SJCRH30 (cell line): ENCODE measurements at places on chromosomes 4 and X. TPM values are rescaled to one million over a fixed set of nuclear protein-coding genes. Genes with fewer than 3 reads are reported as not detected.

PLS3 gene
- total RNA-seq = 412 and 427 TPM in 2 replicates

DNA sequence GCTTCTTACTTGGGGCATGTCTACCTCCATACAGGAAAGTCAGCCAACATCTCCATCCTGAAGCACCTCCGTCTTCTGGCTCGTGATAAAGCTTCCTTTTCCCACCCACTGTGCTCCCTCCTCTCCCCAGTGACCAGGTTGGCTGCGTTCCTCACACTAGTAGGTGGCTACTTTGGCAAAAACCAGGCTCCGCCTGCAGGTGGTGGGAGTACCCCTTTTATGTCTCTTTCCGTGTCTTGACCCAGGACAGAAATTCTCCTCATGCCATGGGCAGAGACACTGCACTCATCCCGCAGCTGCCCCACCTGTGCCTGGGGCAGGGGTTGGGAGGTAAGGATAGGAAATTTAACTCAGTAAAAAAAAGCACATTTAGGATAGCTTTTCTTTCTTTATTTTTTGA, 50.9 kb downstream of the ENPP6 start:
- DNase-seq = no peak

DNA sequence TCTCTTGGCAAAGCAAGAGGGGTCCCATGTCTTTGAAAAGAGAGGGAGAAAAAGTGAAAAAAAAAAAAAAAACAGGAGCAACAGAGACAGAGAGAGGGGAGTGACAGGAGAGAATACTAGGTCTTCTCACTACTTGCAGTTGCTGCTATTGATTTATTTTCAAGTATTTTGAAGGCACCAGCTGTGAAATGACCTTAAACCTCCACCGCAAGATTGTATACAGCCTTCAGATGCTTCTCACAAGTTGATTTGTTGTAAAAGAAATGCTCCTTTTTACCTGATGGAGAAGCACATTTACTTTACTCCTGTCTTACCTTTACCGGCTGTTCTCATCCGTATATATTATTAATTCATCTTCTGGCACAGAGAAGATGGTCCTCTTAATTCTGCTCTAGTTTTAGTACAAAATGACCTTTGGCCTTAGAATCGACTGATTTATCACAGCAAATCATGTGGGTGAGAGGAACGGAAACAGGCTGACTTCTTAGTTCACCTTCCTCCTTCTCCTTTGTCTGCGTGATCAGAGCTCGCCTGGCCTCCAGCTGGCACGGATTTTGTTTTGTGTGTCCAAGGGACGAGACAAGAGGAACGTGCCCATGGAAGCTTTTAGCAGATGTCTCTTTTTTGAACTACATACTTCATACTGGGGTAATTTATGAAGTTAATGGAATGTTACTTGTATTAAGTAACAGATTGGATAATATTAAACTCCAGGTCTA, 82.4 kb upstream of the PACRGL start:
- DNase-seq = no peak

DNA sequence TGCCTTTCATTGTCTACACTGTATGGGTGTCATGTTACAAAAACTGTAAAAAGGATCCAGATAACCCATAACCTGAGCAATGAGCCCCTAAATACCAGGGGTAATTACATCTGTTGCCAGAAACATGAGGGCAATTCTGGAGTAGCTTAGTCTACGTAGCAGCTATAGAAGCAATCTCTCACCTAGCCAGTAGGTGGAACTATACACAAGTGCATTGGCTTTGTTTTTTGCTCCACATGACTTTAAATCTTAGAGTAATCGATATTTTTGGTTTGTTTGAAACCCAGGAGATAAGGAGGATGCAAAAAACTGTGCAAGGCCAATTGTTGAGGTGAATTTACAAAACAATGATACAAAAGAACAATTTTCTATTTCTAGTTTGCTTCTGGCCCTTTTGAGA, 57.5 kb downstream of the GPR82 start:
- DNase-seq = peak; percentile 49

DNA sequence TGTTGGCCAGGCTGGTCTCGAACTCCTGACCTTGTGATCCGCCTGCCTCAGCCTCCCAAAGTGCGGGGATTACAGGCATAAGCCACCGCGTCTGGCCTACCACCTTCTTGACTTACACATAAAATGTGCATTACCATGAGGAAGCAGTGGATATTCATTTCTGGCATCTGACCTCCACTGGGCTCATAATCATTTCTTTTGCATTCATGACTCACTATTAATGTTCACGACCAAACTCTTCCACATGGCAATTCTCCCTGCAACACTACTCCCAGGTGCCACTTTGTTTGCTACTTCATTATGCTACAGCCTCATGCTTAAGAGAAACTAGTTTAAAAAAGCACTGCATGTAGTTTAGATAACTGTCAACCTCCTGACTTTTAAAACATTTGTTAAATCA, 22.7 kb downstream of the RASGEF1B start:
- no peak for DNase-seq

GRCh38 chr4:24745172-24745895, 50.0 kb upstream of the SOD3 start:
- DNase-seq = no peak

DNA sequence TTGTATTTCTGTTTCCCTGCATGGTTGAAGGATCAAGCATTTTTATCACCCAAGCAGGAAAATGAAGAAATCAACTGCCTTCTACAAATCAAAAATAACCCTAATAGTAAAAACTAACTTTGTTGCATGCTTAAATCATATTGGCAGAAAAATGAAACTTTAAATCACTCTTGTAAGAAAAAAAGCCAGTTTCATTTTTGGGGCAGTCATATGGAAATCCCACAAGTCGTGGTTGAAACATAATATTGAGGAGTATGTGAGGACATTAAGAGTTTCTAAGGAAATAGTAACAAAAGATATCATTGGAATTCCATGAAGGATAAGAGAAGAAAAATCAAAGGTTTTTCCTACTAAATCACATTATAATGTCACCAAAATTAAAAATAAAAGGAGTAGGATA, 8.4 kb downstream of the TEC start:
- no peak for DNase-seq

DNA sequence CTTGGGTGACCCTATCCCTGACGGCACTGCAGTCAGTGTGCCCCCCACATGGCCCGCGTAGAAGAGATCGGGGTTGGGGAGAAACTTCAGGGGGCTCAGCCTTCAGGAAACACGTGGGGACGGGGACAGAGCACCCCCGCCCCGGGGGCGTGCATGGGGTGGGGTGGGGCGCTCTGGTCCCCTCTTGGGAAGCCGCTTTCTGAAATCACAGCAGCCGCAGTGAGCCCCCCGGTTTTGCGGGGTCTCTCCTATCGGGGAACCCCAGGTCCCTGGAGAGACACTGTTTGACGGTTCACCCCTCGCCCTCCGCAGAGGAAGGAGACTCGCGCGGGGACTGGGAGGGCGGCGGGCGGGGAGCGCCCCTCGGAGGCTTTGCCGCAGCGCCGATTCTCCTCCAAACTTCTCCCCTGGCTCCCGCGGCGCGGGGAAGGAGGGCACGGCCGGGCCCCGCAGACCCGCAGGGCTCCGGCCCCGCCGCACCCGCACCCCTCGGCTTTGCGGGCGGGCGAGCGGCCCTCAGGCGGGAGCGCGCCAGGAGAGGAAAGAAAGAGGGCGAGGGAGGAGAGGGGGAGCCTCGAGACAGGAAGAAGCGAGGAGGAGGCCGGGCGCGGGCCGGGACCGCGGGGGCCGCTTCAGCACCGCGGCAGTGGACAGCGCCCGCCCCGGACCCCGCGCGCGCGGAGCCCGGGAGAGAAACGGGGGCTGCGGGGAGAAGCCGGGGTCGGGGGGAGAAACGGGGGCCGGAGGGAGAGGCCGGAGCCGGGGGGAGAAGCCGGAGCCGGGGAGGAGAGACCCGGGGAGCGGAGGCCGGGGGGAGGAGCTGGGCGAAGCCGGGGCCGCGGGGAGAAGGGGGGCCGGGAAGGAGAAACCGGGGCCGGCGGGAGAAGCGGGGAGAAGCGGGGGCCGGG, 612 bp downstream of the CPLX1 start:
- no peak for DNase-seq

DNA sequence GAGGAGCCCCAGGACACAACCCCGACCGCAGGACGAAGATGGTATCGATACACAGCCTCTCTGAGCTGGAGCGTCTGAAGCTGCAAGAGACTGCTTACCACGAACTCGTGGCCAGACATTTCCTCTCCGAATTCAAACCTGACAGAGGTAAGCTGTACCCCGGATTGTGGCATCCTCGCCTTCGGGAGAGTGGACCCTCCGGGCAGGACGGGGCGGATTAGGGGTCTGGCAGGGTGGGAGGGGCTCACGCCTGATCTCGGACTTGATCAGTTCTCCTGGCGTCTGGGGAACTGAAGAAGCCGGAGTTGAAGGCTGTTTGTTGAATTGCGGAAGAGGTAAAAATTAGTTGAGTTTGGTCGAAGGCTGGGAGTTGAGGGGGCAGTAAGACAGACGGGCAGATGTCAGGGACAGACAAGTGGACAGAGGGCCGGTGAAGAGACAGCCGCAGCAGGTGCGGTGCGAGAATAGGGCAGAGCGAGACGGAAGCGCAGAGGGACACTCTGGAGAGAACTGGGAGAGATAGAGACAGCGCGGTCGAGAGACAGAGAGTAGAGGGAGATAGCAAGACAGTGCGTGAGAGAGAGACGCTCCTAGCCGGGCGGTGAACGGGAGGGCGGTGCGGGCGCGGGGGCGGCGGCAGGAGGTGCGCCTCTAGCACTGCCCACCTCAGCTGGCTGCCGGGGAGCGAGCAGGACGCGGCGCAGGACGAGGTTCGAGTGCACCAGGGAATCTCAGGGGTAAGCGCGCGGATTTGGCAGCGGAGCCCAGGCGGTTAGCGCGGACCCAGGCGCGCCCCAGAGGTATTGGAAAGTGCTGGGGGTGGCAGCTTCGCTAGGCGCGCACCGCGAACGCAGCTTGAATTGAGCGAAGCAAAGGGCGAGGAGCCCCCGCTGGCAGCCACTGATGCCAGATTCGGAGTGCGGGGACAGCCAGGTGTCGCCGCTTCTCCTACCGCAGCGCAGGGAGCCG, 23.9 kb downstream of the ARHGAP36 start:
- DNase-seq = no peak

- DNase-seq = no peak
Observed at GRCh38 chr4:2754848-2755819, 1.0 kb downstream of the TNIP2 start.

DNA sequence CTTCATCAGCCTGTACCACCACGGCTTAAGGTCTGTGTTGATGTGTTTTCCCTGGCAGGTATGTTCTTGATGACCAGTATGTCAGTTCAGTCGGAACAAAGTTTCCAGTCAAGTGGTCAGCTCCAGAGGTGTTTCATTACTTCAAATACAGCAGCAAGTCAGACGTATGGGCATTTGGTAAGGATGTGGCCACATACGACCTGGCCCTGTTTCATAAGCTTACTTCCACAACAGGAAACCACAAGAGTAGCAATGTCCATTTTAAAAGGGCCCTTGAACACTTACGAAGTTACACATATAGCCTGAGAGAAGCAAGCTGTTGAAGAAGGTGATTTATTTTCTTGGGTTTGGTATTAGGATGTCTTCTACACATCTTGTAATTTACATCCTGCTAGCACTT, 46.1 kb downstream of the BMX start:
- DNase-seq = no peak

IBSP gene
- total RNA-seq = not detected in 2 replicates

DNA sequence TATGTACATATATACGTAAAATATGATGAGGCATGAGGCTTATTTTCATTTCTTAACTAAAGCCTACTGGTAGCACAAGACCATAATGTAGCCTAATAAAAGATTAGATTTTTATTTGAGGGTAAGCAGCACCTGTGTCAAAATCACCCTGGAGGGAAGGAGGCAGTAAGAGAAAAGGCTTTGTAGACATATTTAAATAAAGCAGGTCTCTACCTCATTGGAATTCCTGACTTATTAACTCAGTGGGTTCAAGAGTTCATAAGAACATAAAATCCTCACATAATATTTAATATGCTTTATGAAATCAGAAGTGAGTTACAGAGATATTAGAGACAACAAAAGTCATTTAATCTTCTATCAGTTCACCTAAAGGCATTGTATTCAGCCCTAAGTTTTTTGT, 261.6 kb upstream of the ANKRD50 start:
- no peak for DNase-seq

DNA sequence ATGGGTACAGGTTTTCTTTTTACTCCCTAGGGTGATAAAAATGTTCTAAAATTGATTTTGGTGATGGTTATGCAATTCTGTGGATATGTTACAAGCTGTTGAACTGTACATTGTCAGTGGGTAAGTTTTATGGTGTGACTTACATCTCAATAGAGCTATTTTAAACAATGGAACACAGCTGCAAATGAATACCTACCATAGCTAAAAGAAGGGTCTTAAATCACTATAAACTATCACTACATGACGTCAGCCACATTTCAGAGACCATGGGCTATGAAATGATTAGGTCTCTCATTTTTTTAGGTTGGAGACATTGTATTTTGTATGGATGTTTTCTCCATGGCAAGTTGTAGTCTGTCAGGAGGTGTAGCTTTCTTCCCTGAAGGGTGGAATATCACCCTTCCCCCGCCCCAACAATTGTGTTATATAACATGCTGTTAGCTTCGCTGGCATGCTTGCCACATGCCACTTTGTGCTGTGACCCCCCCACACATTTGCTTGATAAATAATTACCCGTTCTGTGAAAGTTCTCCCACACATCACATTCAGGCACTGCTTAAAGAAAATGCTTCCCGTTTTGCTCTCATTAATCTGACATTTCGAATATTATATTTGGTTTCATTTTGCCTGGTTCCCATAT, 159.7 kb downstream of the ARHGAP10 start:
- no peak for DNase-seq

ODAPH gene
- 0.08 TPM in 1 of 2 replicates, not detected in the other for total RNA-seq

ATP8A1 gene
- 0.03 and 0.20 TPM in 2 replicates for total RNA-seq

DNA sequence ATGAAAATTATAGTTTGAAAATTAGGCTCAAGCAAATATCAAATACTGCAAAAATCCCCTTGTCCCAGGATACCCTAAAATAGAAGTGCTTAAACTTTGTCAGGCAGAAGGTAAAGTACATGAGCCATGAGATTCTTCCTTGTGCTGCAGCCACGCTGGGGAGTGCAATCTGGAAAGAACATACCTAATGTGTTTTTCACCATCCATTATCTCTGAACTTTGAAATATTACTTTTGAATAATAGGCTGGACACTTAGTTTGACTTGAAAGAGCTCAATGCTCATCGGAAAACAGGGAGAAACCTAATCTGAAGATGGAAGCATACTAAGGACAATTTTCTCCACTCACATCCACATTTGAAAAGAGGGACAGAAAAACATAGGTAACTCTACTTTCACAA, 18.9 kb downstream of the THAP9 start:
- no peak for DNase-seq

GRCh38 chr4:147736458-147736857, 4.6 kb downstream of the ARHGAP10 start:
- DNase-seq = no peak

DNA sequence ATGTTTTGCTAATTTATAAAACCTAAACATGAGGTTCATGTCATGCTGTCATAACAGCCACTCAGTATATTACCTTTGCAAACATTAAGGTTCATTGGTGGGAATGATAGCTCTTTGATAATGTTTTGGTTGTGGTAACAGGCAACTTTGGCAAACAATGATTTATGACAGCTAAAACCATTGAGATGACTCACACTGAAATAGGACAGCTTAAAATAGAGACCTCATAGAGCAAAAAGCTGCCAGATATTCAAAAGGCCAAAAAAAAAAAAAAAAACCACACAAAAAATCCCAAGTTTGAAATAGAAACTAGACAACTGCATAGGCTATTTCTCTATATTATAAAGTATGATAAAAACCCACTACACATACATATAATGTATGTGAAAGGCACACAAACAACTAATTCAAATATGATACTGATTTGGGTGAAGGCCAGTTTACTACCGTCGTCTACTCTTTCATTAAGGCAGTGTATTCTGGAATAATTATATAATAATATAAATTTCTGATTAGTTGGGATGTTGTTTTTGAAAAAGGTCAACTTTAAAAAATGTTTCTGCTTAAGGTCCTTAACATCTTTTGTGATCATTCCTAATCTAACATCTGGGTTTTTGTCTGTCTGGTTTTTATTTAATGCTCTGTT, 646.0 kb upstream of the PITX2 start:
- no peak for DNase-seq
